EL (cell line): ENCODE measurements at places on chromosomes 7 and 10.

- DNase-seq: no peak
These were observed 623.4 kb upstream of the NRG3 start for GRCh38 chr10:81251457-81252115.

DNA sequence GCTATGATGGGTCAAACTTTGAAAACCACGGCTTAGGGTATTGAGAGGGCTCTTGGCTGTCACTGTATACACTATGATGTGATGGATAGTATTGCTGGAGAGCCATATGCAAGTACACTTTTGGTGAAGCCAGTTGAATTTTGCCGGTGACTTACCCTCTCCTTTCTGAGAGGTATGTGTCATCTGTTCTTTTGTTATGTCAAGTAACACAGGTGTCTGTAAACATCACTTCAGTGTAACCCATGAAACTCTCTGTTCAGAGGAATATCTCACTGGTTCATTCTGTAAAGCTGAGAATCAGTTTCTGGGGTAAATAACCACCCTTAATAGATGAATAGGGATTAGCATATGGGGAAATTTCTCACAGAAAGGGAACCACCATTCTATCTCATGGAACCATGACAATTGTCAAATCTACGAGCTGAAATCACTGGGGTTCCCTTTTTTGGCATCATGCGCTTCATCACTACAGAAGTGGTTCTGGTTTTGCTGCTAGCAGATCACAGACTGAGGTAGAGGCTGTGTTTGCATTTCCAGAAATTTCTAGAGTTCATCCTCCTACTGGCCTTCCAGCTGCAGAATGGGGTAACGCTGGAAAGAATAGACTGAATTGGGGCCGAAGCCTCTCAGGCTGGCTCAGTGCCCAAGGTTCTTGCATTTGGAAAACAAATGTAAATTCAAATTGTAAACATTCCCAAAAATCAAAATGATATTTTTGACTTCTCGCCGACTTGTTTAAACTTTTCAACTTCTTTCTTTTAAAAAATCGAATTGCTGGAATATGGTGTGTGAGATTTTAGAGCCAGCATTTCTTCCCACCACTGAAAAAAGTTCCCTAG lies 83.3 kb upstream of the CREB5 start:
- DNase-seq: no peak

DNA sequence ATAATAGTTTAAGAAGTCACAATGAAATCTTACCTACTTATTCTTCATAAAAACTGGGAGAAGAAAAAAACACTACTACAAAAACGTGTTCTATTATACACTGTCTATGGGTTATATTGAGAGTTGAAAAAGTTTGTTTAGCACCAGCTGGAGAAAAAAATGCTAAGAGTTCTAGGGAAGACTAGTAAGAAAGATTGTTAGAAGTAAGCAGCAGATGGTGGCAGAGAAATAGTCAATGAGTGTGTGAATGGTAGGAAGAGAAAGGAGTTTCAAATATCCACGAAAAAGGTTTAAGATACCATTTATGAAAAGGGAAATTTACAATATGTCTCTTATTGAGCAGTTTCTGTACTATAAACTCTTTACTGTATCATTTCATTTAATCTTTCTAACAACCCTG lies 124.7 kb downstream of the NRBF2 start:
- no peak for DNase-seq

GRCh38 chr7:85041605-85042216 lies 145.1 kb downstream of the SEMA3D start:
- DNase-seq: peak; percentile 72

- DNase-seq: no peak
These were observed 185.0 kb upstream of the TCERG1L start for GRCh38 chr10:131496351-131497052.

DNA sequence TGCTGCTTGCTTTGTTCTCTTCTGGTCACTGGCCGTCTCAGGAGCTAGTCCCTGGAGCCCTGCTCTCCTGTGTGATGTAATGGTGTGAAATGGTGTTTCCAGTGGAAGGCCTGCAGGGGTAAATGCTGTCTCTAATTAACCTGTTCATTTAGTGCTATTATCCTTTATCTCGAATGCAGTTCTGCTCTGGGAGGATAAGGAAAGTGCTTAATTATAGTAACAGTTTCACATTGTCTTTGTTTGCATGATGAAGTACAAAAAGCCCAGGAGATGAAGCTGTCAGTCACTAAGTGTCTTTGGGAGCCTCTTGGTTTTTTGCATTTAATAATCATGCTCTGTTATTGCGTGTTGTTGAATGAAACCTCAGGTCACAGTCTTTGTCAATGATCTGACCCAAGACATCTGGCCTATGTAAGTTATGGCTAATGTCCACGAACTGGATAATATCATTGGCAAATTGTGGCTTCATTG lies 755.3 kb upstream of the GALNT17 start:
- no peak for DNase-seq

DNA sequence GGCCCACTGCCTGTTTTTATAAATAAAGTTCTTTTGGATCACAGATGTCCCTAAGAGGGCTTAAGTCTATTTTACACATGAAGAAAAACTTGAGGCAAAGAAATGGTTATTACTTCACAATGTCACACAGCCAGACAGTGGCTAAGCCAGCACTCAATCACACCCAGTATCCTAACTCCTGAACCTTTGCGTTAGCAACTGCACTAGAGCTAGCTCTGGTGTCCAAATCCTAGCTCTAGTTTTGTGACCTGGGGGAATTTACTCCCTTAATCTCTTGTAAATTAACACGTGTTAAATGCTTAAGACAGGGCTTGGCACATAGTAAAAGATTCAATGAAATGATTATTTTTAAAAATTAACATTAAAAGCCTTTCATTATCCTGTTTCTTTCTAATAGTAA lies 49.0 kb upstream of the TPK1 start:
- DNase-seq: no peak

GRCh38 chr10:86979977-86980448 lies 11.7 kb downstream of the ADIRF start:
- no peak for DNase-seq

GRCh38 chr7:129103561-129104324 lies 40.8 kb upstream of the TSPAN33 start:
- no peak for DNase-seq

DNA sequence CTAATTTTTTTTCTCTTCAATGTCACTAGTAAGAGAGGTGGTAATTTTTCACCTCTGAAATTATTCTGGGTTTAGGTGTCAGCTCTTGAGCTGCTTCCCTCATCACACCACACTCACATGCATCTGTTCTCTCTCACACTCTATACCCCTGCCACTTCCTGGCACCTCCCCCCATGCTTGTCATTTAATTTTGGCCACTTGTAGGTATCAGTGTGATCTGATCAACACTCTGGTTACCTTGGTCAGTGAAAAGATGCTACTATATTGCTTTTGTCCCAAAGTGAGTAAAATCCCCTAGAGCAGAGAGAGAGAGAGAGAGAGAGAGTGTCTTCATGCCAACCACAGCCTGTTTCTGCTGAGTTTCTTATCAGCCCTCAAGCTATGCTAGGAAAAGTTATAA lies 42.5 kb downstream of the STK17A start:
- no peak for DNase-seq

DNA sequence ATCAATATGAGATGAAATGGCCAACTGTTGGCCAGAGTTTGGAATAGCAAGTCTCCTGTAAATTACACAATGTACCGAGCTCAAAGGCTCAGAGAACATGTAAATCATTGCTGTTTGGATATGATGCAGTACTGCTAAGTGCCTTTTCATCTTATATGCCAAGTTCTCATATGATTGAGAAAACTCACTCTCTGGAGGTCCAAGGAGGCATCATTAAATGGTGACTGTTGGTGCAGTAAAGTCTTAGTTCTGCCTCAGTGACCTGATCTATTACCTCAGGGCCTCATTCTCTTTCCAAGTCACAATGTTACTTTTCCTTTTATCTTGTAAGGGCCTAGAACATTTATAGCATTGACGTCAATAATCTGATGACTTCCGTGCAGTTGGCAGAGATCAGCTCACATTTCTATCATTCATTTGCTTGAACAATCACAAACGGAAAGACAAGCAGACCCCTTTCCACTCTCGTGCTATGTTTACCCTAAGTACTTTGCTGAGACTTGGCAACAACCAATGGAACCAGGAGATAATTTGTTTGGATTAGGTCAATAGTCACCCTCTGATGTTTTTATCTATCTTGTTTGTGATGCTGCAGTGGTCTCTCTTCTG lies 32.6 kb upstream of the PDK4 start:
- no peak for DNase-seq

DNA sequence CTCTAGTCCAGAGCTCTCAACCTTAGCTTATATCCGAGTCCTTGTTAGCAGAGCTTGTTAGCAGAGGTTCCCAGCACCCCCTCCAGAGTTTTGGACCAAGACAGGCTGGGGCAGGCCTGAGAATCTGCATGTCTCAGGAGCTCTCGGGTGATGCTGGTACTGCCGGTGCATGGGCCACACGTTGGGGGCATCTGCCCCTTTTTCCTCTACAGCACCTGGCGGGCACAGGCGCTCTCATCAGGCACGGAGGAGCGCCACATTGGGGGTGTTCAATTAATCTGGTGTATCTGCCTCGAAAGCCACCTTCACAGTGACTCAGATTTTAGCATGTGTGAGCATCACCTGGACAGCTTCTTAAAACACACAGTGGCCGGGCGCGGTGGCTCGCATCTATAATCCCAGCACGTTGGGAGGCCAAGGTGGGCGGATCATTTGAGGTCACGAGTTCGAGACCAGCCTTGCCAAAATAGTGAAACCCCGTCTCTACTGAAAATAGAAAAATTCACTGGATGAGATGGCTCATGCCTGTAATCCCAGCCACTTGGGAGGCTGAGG lies 117.7 kb downstream of the ELFN1 start:
- DNase-seq: no peak

DNA sequence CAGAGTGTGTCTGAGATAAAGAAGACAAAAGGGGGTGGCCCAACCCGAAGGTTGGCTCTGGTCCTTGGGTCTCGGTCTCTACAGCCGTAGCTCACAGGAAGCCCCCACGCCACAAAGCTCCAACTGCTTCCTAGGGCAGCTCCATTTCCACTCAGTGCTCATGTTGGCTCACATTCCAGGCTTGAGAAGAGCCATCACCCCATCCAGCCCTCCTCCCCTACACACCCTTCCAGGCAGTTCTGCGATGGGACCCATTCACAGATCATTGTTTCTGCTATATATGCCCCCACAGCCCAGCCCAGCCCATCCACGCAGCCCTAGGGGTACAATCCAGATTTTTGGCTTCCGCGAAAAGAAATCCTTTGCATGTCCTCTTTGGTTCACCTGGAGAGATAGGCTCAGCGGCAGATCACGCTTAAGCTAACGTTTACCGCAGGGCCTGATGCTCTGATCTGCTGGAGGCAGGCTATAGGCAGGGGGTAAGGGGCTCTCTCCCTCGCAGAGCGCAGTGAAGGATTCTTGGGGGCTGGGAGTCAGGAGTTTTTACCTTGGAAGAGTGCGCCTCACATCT lies 6.2 kb upstream of the HOXA11 start:
- peak; percentile 53 for DNase-seq

- DNase-seq: no peak
These were observed 267.2 kb downstream of the ELFN1 start for GRCh38 chr7:1937252-1937605.

- DNase-seq: no peak
These were observed 16.5 kb downstream of the RRP12 start for GRCh38 chr10:97384641-97385040.

GRCh38 chr10:29141761-29142160 lies 147.1 kb upstream of the LYZL1 start:
- peak; percentile 86 for DNase-seq

DNA sequence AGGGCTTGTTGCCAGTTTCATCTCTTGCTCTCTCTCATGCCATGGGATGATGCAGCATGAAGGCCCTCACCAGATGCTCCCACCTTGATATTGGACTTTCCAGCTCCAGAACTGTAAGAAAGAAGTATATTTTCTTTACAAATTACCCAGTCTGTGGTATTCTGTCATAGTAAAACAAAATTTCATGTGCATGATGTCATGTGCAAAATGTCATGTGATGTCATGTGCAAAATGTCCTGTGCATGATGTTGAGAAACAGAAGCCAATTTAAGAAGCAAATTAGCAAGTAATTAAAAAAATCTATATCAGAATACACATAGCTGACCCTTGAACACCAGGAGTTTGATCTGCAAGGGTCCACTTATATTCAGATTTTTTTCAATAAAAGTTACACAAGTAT lies 56.6 kb downstream of the DNAJC1 start:
- no peak for DNase-seq

DNA sequence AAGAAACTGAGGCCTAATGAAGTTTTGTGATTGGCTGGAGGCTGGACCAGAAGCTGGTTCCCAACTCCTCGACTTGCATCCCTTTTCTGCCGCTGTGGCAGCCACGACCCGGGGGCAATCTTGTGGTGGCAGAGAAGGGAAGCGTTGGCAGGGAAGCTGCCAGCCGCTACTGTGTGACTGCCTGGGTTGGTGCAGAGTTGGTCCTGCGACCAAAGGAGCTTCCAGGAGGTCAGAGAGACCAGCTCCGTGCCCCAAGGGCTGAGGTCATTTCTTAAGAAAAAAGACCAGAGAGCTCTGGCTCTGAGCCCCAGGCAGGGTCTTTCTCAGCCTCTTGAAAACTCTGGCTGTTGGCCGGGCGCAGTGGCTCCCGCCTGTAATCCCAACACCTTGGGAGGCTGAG lies 47.2 kb downstream of the PRF1 start:
- DNase-seq: no peak

DNA sequence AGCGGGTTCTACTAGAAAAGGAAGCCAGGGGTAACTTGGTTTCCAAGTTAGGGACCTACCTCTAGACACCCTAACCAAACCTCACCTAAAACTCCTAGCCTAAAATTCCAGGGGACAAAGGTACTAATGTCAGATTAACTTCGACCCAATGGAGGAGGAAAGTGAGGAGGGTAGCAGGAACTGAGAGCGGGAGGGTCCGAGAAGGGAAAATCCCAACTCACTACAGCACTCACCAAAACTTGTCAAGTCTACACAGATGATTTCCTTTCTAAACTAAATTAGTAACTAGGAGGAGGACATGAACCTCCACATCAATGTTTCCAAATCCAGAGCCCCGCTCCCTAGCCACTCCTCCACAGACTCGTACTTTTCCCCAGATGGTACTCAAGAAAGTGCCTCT lies 22.6 kb downstream of the CHCHD3 start:
- no peak for DNase-seq

DNA sequence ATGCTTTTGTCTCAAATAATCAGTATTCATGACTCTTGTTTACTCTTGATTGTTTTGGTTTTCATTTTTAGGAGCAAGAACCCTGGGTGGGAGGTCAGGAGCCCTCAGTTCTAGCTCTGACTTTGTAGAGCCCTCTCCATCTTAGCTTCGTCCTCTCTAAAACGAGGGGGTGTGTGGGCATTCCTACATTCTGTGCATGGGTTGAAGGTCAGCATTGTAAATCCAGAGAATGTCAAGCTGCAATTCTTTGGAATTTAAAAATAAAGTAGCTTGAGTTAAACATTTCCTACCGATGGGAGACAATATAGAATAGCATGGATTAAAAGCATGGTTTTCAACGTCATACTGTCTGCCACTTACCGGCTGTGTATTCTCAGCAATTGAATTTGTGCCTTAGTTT lies 128.3 kb downstream of the PRPF18 start:
- DNase-seq: peak; percentile 19

GRCh38 chr10:89468191-89468965 lies 54.0 kb downstream of the IFIT5 start:
- DNase-seq: no peak

GRCh38 chr7:155773531-155773930 lies 38.7 kb downstream of the SHH start:
- no peak for DNase-seq
